ENCODE measurements at places on chromosomes 1 and 21. TPM values are rescaled to one million over a fixed set of nuclear protein-coding genes. Genes with fewer than 3 reads are reported as not detected.

- no peak for DNase-seq
- no peak overlapping the region for H3K4me3 ChIP-seq
- H3K4me1 ChIP-seq = peaks cover 16% of the 10 kb centered on the region
Observed at GRCh38 chr1:109261578-109261977, 12.2 kb downstream of the CELSR2 start.

DNA sequence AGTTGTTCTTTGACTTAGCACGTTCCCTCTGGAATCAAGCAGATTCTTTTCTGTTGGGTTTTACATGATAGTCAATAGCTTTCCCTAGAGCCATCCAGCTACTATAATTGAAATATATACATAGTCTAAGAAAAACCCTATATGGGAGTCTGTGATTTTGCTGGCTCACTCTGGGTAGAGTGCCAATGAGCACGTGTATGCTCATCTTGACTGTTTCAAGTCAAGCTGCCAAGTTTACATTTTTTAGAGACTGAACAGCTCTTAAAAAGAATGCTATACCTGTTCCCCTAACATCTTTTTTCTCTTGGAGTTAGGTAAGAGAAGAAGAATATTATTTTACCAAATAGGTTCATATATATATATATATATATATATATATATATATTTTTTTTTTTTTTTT lies 182.8 kb upstream of the NRIP1 start:
- no peaks in the 10 kb centered on the region for H3K27me3 ChIP-seq
- DNase-seq = no peak
- no peaks in the 10 kb centered on the region for H3K4me1 ChIP-seq

DNA sequence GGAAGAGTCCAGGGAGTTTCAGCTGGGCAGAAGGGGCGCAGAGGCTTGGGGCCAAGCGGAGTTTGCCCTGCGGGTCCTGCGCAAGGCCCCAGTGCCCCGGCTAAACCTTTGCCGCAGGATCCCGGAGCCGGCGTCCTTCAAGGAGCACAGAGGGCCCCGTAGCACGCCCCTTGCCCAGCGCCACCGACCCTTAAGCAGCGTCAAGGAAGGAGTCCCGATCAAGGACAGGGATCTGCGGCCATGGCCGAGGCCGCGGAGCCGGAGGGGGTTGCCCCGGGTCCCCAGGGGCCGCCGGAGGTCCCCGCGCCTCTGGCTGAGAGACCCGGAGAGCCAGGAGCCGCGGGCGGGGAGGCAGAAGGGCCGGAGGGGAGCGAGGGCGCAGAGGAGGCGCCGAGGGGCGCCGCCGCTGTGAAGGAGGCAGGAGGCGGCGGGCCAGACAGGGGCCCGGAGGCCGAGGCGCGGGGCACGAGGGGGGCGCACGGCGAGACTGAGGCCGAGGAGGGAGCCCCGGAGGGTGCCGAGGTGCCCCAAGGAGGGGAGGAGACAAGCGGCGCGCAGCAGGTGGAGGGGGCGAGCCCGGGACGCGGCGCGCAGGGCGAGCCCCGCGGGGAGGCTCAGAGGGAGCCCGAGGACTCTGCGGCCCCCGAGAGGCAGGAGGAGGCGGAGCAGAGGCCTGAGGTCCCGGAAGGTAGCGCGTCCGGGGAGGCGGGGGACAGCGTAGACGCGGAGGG lies 520 bp downstream of the CLIC6 start:
- no peaks in the 10 kb centered on the region for H3K36me3 ChIP-seq
- no peak for DNase-seq
- peaks cover 3% of the 10 kb centered on the region for H3K27me3 ChIP-seq

DNA sequence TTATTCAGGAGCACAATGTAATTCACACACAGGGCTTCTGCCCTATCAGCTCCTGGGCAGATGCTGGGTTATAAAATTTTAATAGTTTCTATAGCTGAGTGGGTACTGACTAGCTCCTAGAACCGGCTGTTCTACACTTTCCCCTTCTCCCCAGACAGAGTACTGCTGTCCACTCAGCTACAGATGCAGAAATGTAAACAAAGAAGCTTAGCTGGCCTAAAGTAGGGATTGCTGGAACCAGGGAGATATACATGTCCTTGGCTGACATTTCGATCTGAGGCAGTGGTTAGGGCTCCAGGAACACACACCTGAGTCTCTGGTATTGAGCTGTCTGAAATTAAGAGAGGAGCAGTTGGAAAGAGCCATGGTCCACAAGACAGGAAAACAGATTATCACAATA lies 211.5 kb upstream of the USP24 start:
- H3K27me3 ChIP-seq = no peaks in the 10 kb centered on the region
- peaks cover 8% of the 10 kb centered on the region for H3K4me1 ChIP-seq
- H3K36me3 ChIP-seq = no peaks in the 10 kb centered on the region

DNA sequence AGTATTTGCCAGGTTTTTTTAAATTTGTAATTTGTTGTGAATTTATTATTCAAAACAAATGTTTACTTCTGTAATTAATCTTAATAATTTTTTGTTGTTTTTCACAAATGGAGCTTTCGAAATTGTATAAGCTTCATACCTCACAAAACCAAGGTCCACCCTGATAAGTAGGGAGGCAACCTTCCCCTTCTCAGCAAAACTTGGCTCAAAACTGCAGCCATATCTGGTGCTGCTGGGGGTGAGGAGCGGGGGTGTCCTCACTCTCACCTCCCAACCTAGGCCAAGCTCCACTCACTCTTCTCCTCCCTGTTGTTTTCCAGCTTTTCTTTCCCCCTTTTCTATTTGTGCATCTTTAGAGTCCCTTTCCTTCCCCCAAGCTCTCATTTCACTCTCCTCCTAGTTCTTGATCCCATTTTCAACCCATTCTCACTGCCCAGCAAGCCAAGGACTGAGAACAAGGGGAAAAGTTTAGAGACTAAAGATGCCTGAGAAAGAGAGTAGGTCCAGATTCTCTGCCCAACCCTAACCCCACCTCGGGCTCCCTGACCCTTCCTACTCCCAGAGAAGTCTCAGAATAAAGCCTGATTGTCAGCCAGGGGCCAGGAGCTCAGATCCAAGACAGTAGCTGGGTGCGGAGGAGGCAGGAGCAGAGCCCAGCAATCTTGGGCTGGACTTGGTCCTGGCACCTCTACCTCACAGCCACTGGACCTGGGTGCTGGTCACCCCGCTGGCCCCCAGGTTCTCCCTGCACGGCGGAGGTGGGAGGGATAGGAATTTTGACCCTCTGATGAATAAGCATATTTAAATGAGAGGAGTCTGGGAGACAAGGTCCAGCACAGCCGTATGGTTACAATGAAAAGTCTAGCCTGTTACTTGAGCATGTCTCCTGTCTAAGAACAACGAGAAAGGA lies 8.3 kb upstream of the CFAP45 start:
- peaks cover 21% of the 10 kb centered on the region for H3K4me1 ChIP-seq
- no peak for DNase-seq
- no peaks in the 10 kb centered on the region for H3K27me3 ChIP-seq
- H3K36me3 ChIP-seq = no peaks in the 10 kb centered on the region
- H3K4me3 ChIP-seq = no peak overlapping the region
- H3K27ac ChIP-seq = no peak overlapping the region

DNA sequence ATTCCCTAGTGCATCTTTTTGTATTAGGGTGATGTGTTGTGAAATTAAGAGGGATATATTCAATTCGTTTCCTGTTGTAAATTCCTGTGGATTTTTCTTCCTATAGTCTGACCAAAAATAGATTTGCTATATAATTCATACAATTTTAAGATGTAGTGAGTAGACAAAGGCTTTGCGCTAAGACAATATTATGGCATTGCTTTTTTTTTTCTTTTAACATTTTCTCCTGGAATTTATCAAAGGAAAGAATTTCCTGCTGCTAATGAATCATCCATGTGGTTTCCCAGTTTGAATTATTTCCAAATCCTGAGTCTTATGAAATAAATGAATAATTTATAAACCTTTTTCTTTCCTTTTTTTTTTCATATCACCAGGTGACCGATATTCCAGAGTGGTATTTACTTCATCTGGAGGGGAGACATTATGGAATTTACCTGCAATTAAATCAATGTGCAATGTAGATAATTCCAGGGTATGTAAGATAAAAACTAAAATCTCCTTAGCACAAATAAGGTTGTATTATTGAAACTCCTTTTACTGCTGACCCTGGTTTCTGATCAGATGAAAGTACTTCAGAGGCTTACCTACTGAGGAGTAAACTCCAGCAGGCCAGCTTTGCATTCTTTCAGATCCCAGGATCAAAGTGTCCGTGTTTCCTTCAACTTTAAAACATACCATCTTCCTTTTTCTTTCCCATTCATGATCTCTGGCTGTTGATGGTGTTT lies 148.4 kb downstream of the TLR5 start:
- H3K27ac ChIP-seq = no peak overlapping the region
- H3K4me1 ChIP-seq = no peaks in the 10 kb centered on the region
- H3K27me3 ChIP-seq = no peaks in the 10 kb centered on the region
- DNase-seq = no peak
- no peak overlapping the region for H3K4me3 ChIP-seq

DNA sequence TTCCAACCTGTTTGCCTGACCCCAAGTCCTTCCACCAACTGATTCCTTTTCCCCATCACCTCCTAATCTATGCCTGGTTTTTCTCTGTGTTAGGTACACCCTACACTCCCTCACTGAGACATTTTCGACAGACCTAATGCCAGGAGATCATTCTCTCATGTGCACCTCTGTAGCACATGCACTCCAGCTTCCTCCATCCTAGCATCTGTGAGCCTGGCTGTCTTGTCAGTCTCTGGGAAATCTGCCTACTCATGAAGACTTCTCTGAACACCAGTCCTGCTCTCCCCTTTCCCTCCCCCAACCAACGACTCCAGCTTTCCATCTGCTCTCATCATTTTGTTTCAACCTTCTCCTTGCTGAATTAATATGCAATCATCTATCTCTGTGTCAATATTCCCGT lies 987 bp downstream of the MED8 start:
- H3K4me3 ChIP-seq = peak overlapping the region; percentile 87
- H3K4me1 ChIP-seq = peaks cover 17% of the 10 kb centered on the region
- DNase-seq = no peak
- H3K27me3 ChIP-seq = no peaks in the 10 kb centered on the region
- H3K36me3 ChIP-seq = no peaks in the 10 kb centered on the region
- peak overlapping the region; percentile 87 for H3K27ac ChIP-seq

DNA sequence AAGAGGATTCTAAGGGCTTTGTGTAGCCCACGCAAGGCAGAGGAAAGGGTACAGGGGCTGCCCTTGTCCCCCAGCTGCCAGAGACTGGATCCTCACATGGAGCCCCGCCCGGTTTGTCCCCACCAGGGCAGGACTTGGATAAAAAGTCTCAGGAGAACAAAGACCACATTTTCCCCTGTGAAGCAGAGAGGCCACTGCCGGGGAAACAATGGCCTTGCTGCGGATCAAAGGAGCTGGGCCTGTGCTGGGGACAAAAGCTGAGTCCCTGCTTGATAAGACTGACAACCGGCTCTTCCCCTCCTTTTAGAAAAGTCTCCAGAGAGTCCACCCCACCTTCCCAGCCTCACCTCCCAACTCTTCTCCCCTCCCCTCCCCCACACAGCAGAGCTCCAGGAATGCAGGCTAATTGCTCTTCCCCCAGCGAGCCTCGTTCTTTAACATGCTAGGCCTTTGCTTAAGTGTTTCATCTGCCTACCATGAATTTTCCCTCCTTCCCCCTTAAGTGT lies 142.4 kb downstream of the PLPP3 start:
- no peak overlapping the region for H3K27ac ChIP-seq
- H3K4me1 ChIP-seq = peaks cover 10% of the 10 kb centered on the region
- H3K4me3 ChIP-seq = no peak overlapping the region

- no peaks in the 10 kb centered on the region for H3K27me3 ChIP-seq
- no peak overlapping the region for H3K4me3 ChIP-seq
- no peak for DNase-seq
- H3K27ac ChIP-seq = no peak overlapping the region
- H3K36me3 ChIP-seq = no peaks in the 10 kb centered on the region
Observed at GRCh38 chr1:75317976-75318375, 183.8 kb downstream of the LHX8 start.

GRCh38 chr1:116559304-116559761 lies 11.5 kb downstream of the CD58 start:
- no peaks in the 10 kb centered on the region for H3K36me3 ChIP-seq
- H3K4me3 ChIP-seq = no peak overlapping the region
- no peak for DNase-seq

- no peak for DNase-seq
- no peak overlapping the region for H3K27ac ChIP-seq
- H3K27me3 ChIP-seq = no peaks in the 10 kb centered on the region
Observed at GRCh38 chr1:81264976-81265375, 535.8 kb upstream of the ADGRL2 start.

DNA sequence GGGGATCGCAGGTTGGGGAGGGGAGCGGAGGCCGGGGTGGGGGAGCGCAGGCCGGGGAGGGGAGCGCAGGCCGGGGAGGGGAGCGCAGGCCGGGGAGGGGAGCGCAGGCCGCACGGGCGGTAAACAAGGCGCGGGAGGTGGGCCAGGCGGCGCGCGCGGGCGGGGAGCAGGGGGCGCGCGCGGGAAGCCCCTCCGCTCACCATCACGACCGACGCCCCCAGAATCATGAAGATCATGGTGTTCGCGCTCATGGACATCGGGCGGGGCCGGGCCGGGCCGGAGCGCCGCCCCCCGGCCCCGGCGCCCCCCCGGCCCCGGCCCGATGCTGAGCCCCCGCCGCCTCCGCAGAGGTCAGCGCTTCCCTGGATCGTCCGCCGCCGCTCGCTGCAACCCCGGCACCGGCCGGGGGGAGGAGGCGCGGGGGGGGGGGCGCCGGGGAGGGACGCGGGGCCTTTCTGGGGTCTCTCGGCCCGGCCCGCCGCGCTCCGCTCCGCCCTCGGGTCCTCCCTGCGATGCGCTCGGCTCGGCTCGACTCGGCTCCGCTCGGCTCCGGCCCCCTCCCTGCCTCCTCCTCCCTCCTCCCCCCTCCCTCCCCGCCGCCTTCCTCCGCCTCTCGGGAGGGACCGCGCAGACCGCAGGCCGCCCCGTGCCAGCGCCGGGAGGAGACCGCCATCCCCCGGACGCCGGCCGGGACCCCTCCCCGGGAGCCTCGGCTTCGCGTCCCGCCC lies at the start of gene TMEM240:
TMEM240 (minus strand) TSS at position 535 of the 728 bp plus-strand sequence; CDS start at position 257, 278 bp downstream.
- peak; percentile 84 for DNase-seq
- H3K27ac ChIP-seq = peak within 1 kb of the TSS; percentile 82
- peak within 1 kb of the TSS; percentile 65 for H3K4me3 ChIP-seq
- no peaks in the 10 kb centered on the region for H3K27me3 ChIP-seq

DNA sequence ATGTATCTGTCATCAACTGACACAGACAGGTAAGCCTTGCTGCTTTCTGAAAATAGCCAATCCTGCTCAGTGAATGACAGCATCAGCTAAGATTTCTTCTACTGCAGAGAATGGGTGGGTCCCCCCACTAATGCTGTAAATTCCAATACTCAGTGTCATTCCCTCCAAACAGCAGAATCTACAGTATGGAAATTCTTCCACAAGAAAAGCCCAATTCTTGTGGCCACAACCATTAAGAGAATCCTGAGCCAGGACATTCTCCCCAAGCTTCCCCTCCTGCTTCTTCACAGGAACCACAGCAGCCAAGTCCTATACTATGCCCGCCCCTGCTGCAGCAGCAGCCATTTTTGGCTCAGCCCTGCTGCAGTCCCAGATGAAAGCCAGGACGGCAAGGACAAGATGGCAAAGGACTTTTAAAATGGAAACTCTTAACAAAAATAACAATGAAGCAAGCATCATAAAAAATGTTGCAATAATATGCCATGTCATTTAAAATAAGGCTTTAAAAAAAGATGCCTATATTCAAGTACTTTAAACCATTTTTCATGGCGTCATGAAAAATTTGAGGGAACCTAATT lies 26.8 kb downstream of the EIF4G3 start:
- no peaks in the 10 kb centered on the region for H3K27me3 ChIP-seq
- no peak for DNase-seq
- H3K27ac ChIP-seq = no peak overlapping the region
- no peak overlapping the region for H3K4me3 ChIP-seq
- no peaks in the 10 kb centered on the region for H3K36me3 ChIP-seq

Gene WDTC1
- 69.5 TPM for total RNA-seq

Gene F13B
- total RNA-seq = 0.31 TPM

Gene PPFIA4
- total RNA-seq = 33.1 TPM

Gene KCNA3
- total RNA-seq = 6.7 TPM

Gene GSTM5
- 6.5 TPM for total RNA-seq

All from testis (tissue), 5 donors.